ENCODE measurements at places on chromosomes 5 and 9.

GRCh38 chr5:44365345-44365744 is 23.9 kb downstream of the FGF10 start:
- DNase-seq = no peak

- DNase-seq = no peak
Measured at GRCh38 chr5:102759700-102760099, 4.6 kb downstream of the PAM start.

GRCh38 chr5:137995749-137996128 is 37.1 kb downstream of the FAM13B start:
- no peak for DNase-seq

DNA sequence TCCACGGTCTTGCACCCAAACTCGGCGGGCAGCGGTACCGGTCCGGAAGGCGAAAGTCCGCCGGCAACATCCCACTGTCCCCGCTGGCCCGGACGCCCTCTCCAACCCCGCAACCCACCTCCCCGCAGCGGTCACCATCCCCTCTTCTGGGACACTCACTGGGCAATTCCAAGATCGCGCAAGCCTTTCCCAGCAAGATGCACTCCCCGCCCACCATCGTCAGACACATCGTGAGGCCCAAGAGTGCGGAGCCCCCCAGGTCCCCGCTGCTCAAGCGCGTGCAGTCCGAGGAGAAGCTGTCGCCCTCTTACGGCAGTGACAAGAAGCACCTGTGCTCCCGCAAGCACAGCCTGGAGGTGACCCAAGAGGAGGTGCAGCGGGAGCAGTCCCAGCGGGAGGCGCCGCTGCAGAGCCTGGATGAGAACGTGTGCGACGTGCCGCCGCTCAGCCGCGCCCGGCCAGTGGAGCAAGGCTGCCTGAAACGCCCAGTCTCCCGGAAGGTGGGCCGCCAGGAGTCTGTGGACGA is 33.3 kb downstream of the CD180 start:
- DNase-seq = no peak

DNA sequence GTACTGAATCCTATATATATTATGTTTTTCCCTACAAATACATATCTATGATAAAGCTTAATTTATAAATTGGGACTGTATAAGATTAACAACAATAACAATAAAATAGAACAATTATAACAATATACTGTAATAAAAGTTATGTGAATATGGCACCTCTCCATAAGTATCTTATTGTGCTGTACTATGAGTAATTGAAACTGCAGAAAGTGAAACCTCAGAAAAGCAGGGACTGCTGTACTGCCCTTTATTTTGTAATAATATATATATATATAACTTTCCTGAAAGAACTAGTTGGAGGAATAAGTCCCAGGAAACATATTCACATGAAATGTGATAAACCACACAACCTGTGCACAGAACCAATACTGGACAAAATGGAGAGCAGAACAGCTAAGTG is 77.3 kb downstream of the PAM start:
- DNase-seq = no peak

DNA sequence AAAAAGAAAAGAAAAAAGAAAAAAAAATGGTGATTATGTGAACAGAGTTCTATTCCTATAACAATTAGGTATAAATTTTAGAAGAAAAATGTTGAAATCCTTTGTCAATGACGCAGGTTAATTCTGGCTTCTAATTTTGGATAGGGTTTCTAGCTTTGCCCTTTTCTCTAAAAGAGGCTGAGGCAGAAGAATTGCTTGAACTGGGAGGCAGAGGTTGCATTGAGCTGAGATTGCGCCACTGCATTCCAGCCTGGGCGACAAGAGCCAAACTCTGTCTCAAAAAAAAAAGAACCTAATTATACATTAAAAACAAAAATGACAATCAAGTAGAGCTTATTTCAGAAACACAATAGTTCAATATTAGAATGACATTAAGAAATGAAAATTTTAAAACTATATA is 2.9 kb downstream of the STXBP1 start:
- DNase-seq = no peak

DNA sequence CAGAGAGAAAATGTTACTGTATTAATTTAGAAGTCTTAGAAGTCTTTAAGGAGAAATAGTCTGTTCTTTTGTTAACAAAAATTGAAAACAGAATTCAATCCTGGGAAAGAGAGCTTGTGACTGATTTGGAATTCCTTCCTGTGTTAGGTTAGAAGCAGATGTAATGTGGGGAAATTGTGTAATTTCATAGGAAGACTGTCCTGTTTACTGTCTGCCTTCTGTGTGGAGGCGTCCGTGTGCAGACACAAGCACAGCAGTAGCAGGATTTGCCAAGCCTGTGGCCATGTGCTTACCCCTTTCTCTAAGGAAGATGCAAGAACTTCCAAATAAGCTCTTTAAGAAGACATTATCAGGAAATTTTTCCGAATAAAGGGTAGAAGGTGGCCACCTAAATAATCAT is 36.7 kb upstream of the F2R start:
- no peak for DNase-seq

DNA sequence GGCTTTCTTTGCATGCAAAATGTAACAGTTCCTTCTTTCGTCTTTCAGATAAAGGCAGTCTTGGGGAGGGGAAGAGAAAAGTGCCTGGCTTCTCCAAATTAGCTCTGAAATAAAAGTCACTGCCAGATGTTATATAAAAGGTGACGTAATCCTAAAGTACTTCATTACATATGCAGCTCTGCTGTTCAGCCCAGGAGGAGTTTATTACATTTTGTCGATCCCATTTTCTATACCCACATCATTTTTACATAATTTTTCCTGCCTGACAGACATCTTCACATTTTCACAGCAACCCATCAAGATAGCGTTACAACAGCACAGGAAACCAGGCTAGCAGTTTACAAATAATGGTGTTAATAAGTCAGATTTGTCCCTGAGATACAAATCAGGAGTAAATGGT is 86.7 kb upstream of the SLC30A5 start:
- DNase-seq = no peak

- DNase-seq = no peak
Measured at GRCh38 chr5:134053314-134053839, 48.6 kb upstream of the VDAC1 start.
